Parietal lobe (tissue), 2 donors: ENCODE measurements at places on chromosomes 2 and 18. TPM values are rescaled to one million over a fixed set of nuclear protein-coding genes. Genes with fewer than 3 reads are reported as not detected.

NETO1 gene
- 44.1 TPM for total RNA-seq

CCDC85A gene
- 34.4 TPM for total RNA-seq

DSEL gene
- total RNA-seq = 74.5 TPM

HMSD gene
- 3.4 TPM for total RNA-seq

FAHD2A gene
- 21.9 TPM for total RNA-seq

RUFY4 gene
- total RNA-seq = not detected

ABCG5 gene
- total RNA-seq = not detected

DNAJC5G gene
- total RNA-seq = not detected

SPR gene
- 1.3 TPM for total RNA-seq

CSRNP3 gene
- 254 TPM for total RNA-seq

LOXL3 gene
- total RNA-seq = 19.4 TPM

ZNF892 gene
- total RNA-seq = 62.3 TPM

NDC80 gene
- total RNA-seq = 8.8 TPM

METTL8 gene
- total RNA-seq = 22.2 TPM

SLC35F6 gene
- total RNA-seq = 21.3 TPM

ITPRIPL1 gene
- total RNA-seq = 4.7 TPM

KYNU gene
- total RNA-seq = under 0.01 TPM

RBKS gene
- 2.5 TPM for total RNA-seq

RTP5 gene
- 3.1 TPM for total RNA-seq

PROKR1 gene
- total RNA-seq = 2.8 TPM

OSR1 gene
- 0.31 TPM for total RNA-seq

DDX18 gene
- total RNA-seq = 67.9 TPM

COPS9 gene
- 68.5 TPM for total RNA-seq

CDKL4 gene
- 6.3 TPM for total RNA-seq

LTBP1 gene
- 42.3 TPM for total RNA-seq

MROH2A gene
- not detected for total RNA-seq

SLC23A3 gene
- total RNA-seq = 0.63 TPM

CACNB4 gene
- 132 TPM for total RNA-seq

KCNF1 gene
- 21.6 TPM for total RNA-seq

MAP2 gene
- total RNA-seq = 1,096 TPM

GPR75 gene
- 27.2 TPM for total RNA-seq

SPHKAP gene
- total RNA-seq = 51.3 TPM

CXCR1 gene
- total RNA-seq = 0.31 TPM

OSBPL1A gene
- total RNA-seq = 49.1 TPM

TNFAIP6 gene
- not detected for total RNA-seq

SERPINB3 gene
- not detected for total RNA-seq

POLR1B gene
- total RNA-seq = 32.2 TPM

R3HDM1 gene
- total RNA-seq = 234 TPM

SNX17 gene
- 57.0 TPM for total RNA-seq

ZNG1B gene
- 63.9 TPM for total RNA-seq

CFC1 gene
- not detected for total RNA-seq

HOXD8 gene
- not detected for total RNA-seq

CD207 gene
- total RNA-seq = not detected

UGT1A4 gene
- total RNA-seq = not detected

SERPINB7 gene
- total RNA-seq = not detected

RNF181 gene
- 46.0 TPM for total RNA-seq

FARSB gene
- 33.8 TPM for total RNA-seq

HOXD13 gene
- total RNA-seq = not detected

ANKRD29 gene
- 5.3 TPM for total RNA-seq

SCG2 gene
- 50.7 TPM for total RNA-seq

HOXD12 gene
- total RNA-seq = not detected

GPR17 gene
- 6.3 TPM for total RNA-seq

NEB gene
- total RNA-seq = 2.5 TPM

INPP5D gene
- 8.5 TPM for total RNA-seq

PPP4R1 gene
- total RNA-seq = 206 TPM

STPG4 gene
- 1.9 TPM for total RNA-seq

NDUFAF7 gene
- total RNA-seq = 66.0 TPM

GKN2 gene
- total RNA-seq = not detected

SALL3 gene
- total RNA-seq = 17.2 TPM
